ENCODE measurements at places on chromosomes 3 and 15. TPM values are rescaled to one million over a fixed set of nuclear protein-coding genes. Genes with fewer than 3 reads are reported as not detected.
A peak's percentile ranks its signal among the peaks of the same experiment; 100 is the strongest.

GRCh38 chr3:98151241-98151640 is 4.0 kb downstream of the OR5H14 start:
- no peak for DNase-seq

DNA sequence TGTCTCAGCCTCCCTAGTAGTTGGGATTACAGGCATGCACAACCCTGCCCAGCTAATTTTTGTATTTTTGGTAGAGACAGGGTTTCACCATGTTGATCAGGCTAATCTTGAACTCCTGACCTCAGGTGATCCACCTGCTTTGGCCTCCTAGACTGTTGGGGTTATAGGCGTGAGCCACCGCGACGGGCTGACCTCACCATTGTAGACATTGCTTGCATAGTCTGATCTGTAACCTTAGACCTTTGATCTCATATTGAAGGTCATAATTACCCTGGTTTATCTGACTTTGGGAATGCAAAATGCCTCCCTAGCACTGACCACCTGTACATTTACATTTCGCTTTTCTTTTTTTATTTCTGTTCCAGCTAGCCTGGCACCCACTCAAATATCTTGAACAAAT is 31.2 kb downstream of the ADGRG7 start:
- no peak for DNase-seq

- DNase-seq: peak; percentile 4
Observed at GRCh38 chr15:94844538-94845389, 613.4 kb downstream of the MCTP2 start.

- no peak for DNase-seq
Observed at GRCh38 chr3:24505691-24506550, 11.3 kb upstream of the THRB start.

- DNase-seq: peak; percentile 75
Observed at GRCh38 chr3:15606434-15606891, 4.9 kb downstream of the BTD start.

DNA sequence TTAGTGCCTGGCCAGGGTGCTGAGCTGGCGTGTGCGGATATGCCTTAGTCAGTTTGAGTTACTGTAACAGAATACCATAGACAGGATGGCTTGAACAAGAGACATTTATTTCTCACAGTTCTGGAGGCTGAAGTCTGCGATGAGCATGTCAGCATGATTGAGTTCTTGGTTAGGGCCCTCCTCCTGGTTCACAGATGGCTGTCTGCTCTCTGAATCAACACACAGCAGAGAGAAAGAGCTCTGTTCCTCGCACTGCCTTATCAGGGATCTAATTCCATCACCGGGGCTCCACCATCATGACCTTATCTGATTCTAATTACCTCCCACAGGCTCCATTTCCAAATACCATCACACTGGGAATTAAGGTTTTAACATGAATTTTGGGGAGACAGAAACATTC is 386.6 kb upstream of the DPH6 start:
- no peak for DNase-seq

DNA sequence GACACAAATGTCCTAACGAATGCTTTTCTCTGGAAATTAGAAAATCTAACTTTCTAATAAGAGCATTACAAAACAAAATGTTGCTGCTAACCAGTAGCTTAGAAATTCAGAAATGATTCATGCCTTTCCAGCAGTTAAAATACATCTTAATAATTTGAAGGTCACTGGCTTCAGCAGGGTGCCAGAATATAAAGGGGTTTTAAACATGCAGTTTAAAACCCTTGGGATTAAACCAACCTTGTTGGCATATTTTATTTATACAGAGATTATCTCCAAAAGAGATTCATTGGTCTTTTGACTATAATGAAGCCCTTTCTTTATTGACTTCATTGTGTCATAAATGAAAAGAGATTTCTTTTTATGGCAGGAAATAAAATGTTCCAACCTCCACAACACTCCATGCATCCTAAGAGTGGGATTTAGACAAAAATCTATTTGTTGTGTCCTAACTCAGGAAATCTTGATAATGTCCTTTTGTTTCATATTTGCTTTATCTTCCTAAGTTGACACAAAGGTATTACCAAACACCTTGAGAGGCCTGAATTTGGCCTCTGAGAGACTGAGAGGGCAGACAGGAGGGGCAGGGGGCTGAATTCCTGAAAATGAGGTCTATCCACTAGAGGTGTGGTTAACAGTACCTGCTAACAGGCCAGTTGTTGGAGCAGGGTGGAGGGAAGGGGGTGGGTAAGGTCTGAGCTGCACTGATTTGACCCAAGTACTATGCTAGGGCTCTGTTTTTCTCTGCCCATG is 124.4 kb downstream of the FEZF2 start:
- DNase-seq: no peak

- DNase-seq: no peak
Observed at GRCh38 chr15:77347197-77347596, 72.7 kb downstream of the PEAK1 start.

GRCh38 chr3:86645756-86646155 is 345.2 kb downstream of the VGLL3 start:
- DNase-seq: no peak

- DNase-seq: no peak
Observed at GRCh38 chr3:32076566-32076965, 29.9 kb upstream of the GPD1L start.

GRCh38 chr3:30085486-30085885 is 520.9 kb upstream of the TGFBR2 start:
- no peak for DNase-seq

GRCh38 chr15:72365844-72366243 is 10.0 kb downstream of the HEXA start:
- DNase-seq: no peak

DNA sequence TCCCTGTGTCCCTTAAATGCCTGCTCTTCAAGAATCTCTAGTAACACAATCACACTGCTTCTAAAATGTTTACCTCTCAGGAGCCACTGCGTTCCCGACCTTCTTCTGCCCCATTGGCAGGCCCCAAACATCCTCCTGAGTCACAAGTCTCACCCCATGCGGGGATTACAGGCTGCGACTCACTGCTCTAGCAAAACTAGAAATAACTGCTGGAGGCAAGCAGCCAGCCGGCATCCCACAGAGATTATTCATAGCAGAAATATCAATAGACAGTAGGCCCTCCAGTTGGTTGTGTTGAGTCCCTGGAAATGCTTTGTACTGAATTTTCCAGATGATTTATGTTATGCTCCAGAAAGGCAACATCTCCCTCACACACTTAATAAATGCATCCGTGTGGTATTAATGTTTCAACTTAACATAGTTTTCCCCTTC is 64.8 kb downstream of the RFTN1 start:
- peak; percentile 51 for DNase-seq

DNA sequence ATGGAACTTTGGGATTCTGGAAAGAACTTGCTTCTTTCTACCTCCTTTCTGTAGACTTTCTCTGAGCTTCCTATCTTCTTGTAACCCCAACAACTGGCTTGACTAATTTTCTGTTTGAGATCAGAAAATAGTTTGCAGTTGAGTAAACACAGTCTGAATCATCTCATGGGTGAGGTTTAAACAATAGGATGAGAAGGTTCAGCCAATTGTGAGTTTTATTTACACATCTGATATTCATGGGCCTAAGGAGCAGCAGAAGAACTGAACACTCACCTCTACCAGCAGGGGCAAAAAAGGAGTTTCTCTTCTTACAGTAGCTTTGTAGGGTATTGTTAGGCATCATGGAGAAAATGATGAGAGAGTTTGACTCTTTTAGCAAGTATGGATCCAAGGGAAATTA is 54.2 kb downstream of the DTWD1 start:
- peak; percentile 50 for DNase-seq

GRCh38 chr15:36807134-36807764 is 227.8 kb downstream of the CDIN1 start:
- no peak for DNase-seq

GRCh38 chr3:78041486-78041885 is 1001.6 kb downstream of the ROBO2 start:
- DNase-seq: no peak

- peak; percentile 63 for DNase-seq
Observed at GRCh38 chr15:31488437-31489204, 162.0 kb downstream of the KLF13 start.

DNA sequence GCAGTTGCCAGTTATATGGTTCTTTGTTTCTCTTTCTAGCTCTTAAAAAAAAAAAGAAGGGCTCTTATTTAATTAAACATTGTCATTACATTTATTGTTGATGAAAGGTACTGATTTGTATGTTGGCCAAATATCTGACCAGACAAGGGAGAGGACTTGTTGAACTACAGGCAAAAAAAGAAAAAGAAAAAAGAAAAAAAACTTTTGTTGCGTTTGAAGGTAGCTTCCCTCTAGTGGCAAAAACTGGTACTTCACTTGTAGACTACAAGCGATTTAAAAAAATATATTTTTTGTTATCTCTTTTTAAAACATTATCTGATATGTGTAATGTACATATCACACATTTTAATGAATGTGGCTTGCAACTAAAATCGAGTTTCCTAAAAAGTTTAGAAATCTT is 280.6 kb downstream of the ROBO2 start:
- no peak for DNase-seq

DNA sequence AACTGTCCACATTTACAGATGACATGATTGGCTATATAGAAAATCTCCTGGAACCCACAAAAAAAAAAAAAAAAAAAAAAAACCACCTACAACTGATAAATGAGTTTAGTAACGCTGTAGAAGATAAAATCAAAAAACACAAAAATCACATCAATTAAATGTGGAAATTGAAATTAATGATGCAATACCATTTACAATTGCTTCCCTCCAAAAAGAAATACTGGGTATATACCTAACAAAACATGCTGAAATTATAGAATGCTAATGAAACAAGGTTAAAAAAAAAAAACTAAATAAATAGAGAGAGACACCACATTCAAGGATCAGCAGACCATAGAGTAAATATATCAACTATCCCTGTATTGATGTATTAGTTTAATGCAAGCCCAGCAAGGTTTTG is 215.7 kb downstream of the ULK4 start:
- DNase-seq: no peak

DNA sequence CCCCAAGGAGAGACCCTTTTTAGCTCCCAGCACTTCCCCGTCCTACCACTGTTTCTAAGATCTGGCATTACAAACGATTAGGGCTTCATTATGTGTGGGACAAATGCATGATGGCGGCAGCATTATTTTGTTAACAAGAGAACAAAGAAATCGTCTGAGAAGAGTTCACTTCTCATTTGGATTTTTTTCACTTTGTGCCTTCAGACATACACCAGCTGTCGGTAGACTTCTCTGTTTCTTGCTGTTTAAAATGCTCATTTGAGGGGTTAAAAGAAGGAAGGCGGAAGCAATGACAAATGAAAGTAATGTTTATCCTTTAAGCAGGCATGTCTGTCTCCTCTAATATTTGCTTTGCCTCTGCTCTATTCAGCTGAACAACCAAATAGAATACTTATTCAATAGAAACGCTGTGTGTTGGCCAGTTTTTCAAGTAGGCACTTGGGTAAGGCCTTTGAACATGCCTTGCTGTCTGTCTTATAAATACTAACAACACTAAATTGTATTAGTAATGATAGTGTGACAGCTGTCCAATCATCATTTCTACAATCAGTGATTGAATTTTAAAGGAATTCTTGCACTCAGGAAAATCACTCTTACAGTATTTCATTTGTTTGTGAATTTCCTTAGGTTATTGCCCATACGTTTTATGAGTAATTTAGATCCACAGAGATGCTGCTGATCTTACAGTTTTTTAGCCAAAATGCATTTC is 382.4 kb downstream of the IL5RA start:
- no peak for DNase-seq

- DNase-seq: no peak
Observed at GRCh38 chr15:89400116-89400781, 65.6 kb upstream of the POLG start.

DNA sequence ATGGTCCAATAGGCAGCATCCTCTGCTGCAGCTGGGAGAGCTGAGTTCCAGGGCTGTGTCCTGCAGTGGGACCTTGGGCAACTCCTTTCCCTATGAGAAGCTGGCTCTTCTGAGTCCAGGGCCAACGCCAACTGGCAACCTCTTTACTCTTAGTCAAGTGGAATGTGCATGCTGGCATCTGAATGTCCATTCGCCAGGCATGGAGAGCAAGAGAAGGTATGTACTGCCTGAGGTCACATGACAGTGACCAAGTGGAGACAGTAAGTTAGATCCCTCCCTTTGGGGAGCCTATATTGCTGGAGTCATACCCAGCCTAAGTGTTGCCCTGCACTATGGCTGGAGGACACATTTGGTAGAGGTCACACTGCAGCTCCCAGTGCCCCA is 12.1 kb downstream of the HEMK1 start:
- DNase-seq: no peak

CCDC54 gene
- total RNA-seq: not detected

CIB2 gene
- total RNA-seq: 10.1 TPM

CACNA2D3 gene
- total RNA-seq: 0.14 TPM

LRRIQ4 gene
- not detected for total RNA-seq

GATA2 gene
- total RNA-seq: 4.0 TPM

GABRR3 gene
- total RNA-seq: not detected
